Myometrial cell (primary cell): ENCODE measurements at places on chromosomes 13 and 19. TPM values are rescaled to one million over a fixed set of nuclear protein-coding genes. Genes with fewer than 3 reads are reported as not detected.

The ZNF544 gene
- 36.3 and 40.4 TPM in 2 replicates for total RNA-seq

The PSG4 gene
- total RNA-seq = 1.1 and 2.0 TPM in 2 replicates

The ZSCAN5B gene
- 0.18 TPM in 1 of 2 replicates, not detected in the other for total RNA-seq

The RXFP2 gene
- not detected in 2 replicates for total RNA-seq

The CNMD gene
- not detected in 2 replicates for total RNA-seq

The CD79A gene
- 0.35 TPM in 1 of 2 replicates, not detected in the other for total RNA-seq

The ADAMTSL5 gene
- total RNA-seq = 3.5 and 12.6 TPM in 2 replicates

The CCDC70 gene
- total RNA-seq = not detected in 2 replicates

The ZNF728 gene
- total RNA-seq = not detected in 2 replicates

The TUBB4A gene
- total RNA-seq = not detected in 2 replicates

The ZNF610 gene
- total RNA-seq = 1.2 and 2.9 TPM in 2 replicates

The NRTN gene
- total RNA-seq = 0.86 TPM in 1 of 2 replicates, not detected in the other

The TRMT1 gene
- 39.7 and 44.4 TPM in 2 replicates for total RNA-seq

The IRS2 gene
- 6.6 and 8.0 TPM in 2 replicates for total RNA-seq

The RASAL3 gene
- 1.4 TPM in 1 of 2 replicates, not detected in the other for total RNA-seq

The DPF1 gene
- total RNA-seq = 2.1 and 3.5 TPM in 2 replicates

The ZNF506 gene
- 16.4 and 17.9 TPM in 2 replicates for total RNA-seq

The CASP14 gene
- not detected in 2 replicates for total RNA-seq

The WDR18 gene
- 45.7 and 62.3 TPM in 2 replicates for total RNA-seq

The CYP2A6 gene
- total RNA-seq = not detected in 2 replicates

The AXL gene
- total RNA-seq = 142 and 144 TPM in 2 replicates

The LIM2 gene
- not detected in 2 replicates for total RNA-seq

The SLC7A9 gene
- total RNA-seq = not detected in 2 replicates

The KCNJ14 gene
- under 0.01 and 0.35 TPM in 2 replicates for total RNA-seq

The ZFP14 gene
- total RNA-seq = 0.89 and 1.2 TPM in 2 replicates

The ADGRE2 gene
- 1.7 and 6.6 TPM in 2 replicates for total RNA-seq

The CCDC8 gene
- total RNA-seq = 22.2 and 22.5 TPM in 2 replicates

The TMEM205 gene
- 181 and 221 TPM in 2 replicates for total RNA-seq

The RNF113B gene
- total RNA-seq = not detected in 2 replicates

The ELSPBP1 gene
- not detected in 2 replicates for total RNA-seq

The PTPRH gene
- 6.9 and 14.5 TPM in 2 replicates for total RNA-seq

The ZNF561 gene
- 12.2 and 13.0 TPM in 2 replicates for total RNA-seq

The CLEC11A gene
- total RNA-seq = 167 and 170 TPM in 2 replicates

The ZNF799 gene
- 0.71 and 1.2 TPM in 2 replicates for total RNA-seq

The FLT1 gene
- total RNA-seq = 5.2 and 9.4 TPM in 2 replicates

The GNG8 gene
- not detected in 2 replicates for total RNA-seq

The NMRK2 gene
- total RNA-seq = not detected in 2 replicates

The GSX1 gene
- not detected in 2 replicates for total RNA-seq

The CGB2 gene
- not detected in 2 replicates for total RNA-seq

The KCNC3 gene
- total RNA-seq = not detected in 2 replicates

The KRTDAP gene
- total RNA-seq = not detected in 2 replicates

The ABHD8 gene
- total RNA-seq = 20.2 TPM in 2 replicates

The MTIF3 gene
- total RNA-seq = 37.8 and 63.6 TPM in 2 replicates

The UFM1 gene
- 74.1 and 89.1 TPM in 2 replicates for total RNA-seq

The DENND1C gene
- total RNA-seq = 0.29 TPM in 1 of 2 replicates, not detected in the other

The ZNF473 gene
- 3.7 TPM in 2 replicates for total RNA-seq

The CPB2 gene
- not detected in 2 replicates for total RNA-seq

The ZNF112 gene
- total RNA-seq = 2.0 and 2.8 TPM in 2 replicates

The RPS15 gene
- 2,537 and 3,021 TPM in 2 replicates for total RNA-seq

The POSTN gene
- total RNA-seq = 194 and 257 TPM in 2 replicates

The GJA3 gene
- total RNA-seq = under 0.01 and 0.35 TPM in 2 replicates

The ZNF677 gene
- 6.9 and 13.1 TPM in 2 replicates for total RNA-seq

The RGS9BP gene
- total RNA-seq = 0.18 TPM in 1 of 2 replicates, not detected in the other

The CACNG8 gene
- total RNA-seq = under 0.01 TPM in 2 replicates
